ENCODE measurements at places on chromosomes 7 and 10. TPM values are rescaled to one million over a fixed set of nuclear protein-coding genes. Genes with fewer than 3 reads are reported as not detected.

The CRPPA gene
- total RNA-seq = 3.9 TPM

The FGL2 gene
- not detected for total RNA-seq

- DNase-seq = no peak
These were observed 278.2 kb upstream of the TEX47 start for GRCh38 chr7:89073776-89074175.

The MALRD1 gene
- 0.24 TPM for total RNA-seq

- no peak for DNase-seq
These were observed 58.6 kb downstream of the COL13A1 start for GRCh38 chr10:69860271-69860670.

- no peak for DNase-seq
These were observed 333.9 kb upstream of the GLI3 start for GRCh38 chr7:42570944-42571343.

GRCh38 chr10:89978081-89978480 lies 276.7 kb downstream of the KIF20B start:
- no peak for DNase-seq

DNA sequence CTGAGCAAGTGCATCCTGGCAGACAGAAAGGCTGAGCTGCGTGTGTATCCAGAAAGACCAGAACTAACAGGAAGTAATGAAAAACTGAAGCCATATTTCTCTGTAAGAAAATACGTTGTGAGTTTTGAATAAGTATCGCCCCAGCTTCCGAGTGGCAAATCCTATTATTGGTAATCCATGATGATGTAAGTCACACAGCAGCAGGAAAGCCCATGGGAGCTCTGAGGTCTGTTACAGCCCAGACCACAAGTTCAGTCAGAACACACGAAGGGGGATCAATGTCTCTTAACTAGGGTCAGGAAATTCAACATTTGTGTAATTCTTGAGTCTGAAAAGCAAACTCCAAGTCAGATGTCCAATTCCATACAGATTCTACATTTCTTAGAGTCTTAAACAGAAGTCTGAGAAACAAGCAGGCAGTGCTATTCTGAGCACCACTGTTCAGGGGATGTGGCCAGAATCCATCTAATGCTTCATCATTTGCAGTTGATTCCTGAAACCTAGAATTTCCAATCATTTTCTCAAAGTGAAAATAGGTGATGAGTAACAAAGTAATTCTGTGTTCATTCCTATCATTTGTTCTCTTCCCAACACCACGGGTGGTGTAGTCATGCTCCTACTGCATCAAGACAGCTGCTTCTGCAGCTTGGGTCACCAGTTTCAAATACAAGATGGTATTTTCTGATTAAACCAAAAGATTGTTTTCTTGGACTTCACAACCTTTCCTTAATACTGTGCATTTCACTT lies at the start of gene LRIT2:
LRIT2 (minus strand) TSS at position 118 of the 747 bp plus-strand sequence; CDS start at position 94, 24 bp downstream.
- DNase-seq = no peak

DNA sequence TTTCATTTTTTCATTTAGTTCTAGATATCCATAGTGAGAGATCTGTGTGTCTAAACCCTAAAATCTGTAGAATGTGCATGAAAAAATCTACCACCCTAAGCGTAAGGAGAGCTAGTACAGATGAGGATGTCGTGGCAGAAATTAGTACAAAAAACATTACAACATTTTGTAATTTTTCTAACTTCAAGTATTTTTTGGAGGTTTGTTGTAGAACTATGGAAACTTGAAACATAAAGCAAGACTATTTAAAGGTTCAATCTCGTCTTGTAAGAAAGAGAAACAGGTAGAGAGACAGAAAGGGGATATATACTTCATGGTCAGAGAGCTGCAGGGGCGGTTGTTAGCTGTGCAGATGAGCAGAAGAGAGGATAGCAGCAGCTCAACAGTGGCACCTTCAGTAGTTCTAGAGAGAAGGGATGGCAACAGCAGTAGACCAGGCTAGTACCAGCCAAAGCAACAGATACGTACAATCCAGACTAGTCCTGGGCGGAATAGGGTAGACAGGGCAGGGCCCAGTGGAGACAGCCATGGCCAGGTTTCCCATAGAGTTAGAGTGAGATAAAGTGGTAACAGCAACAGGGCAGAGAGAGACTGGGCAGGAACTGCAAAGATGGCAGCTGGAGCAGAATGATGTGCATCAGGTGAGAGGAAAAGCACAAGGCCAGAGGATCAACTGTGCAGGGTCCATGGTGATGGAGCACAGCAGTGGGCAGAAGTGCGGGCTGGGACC lies 145.2 kb downstream of the FRMD4A start:
- DNase-seq = peak; percentile 96

- DNase-seq = no peak
These were observed 24.7 kb downstream of the PDGFA start for GRCh38 chr7:494906-495305.
